Stimulated activated CD8-positive, alpha-beta memory T cell treated with anti-CD3 and anti-CD28 coated beads, Interleukin-15, amount 100 ng/mL, for 4 hours (primary cell): ENCODE measurements at places on chromosomes 2 and 18.

GRCh38 chr2:10030311-10030736 is 13.0 kb upstream of the KLF11 start:
- DNase-seq: no peak

DNA sequence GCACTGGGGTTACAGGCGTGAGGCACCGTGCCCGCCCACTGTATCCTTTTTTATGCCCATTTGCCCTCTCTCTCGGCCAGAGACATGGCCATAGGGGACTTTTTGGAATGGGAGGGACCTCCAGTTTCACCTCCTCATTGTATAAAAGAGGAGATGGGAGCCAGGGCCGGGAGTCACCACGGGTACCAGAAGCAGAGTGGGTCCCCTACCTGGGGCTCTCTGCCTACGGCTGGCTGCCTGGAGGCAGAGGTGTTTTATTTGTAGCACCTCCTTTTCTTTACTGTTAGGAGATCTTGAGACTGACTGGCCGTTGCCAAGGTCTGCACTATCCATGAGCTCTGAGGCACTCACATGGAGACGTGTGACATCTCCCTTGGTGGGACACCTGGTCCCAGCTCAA is 162.8 kb downstream of the LDLRAD4 start:
- no peak for DNase-seq

DNA sequence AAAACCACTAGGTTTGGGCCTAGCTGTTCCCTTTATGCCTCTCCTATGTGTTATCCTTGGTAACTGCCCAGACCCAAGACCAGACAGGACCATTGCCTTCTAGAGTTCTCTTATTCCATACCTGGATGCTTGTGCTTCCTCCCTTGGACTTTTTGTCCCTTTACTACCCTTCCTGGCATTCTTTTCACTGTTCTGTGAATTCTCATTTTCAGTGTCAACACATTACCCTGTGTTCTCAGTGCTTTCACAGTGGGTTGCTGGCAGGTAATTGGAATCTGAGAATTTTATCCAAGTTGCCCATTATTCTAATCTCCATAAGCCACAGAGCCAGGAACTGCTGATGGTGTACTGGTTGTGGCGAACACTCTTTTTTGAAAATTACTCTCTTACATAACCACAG is 41.7 kb downstream of the ZDBF2 start:
- DNase-seq: no peak

DNA sequence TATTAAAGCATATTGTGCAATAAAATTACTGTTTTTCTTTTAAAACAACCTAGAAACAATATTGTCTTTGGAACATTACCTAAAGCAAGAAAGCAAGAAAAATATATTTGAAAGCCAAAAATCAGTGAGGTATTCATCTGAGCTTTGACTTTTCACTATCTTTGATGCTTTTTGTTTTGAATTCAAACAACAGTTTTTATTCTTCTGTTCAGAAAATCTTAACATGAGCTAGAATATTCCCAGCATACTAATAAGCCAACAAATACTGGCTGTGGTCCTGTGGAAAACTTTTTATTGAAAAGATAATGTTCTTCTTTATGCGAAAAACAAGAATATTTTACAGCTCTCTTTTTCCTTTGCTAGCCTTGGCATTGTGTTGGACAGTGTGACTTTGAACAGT is 19.8 kb downstream of the FAM171B start:
- no peak for DNase-seq

DNA sequence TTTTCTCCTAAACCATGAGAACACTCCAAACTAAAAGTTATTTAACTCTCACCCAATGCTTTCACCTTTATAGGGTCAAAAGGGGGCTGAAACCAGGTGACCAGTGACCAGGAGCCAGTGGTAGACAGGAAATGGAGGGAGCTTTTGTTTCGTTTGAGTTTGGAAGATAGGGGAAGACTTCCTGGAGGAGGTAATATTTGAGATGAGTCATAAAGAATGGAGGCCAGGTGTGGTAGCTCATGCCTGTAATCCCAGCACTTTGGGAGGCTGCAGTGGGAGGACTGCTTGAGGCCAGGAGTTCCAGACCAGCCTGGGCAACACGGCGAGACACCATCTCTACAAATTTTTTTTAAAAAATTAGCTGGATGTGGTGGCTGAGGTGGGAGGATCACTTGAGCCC is 8.5 kb downstream of the FAM161A start:
- DNase-seq: no peak

DNA sequence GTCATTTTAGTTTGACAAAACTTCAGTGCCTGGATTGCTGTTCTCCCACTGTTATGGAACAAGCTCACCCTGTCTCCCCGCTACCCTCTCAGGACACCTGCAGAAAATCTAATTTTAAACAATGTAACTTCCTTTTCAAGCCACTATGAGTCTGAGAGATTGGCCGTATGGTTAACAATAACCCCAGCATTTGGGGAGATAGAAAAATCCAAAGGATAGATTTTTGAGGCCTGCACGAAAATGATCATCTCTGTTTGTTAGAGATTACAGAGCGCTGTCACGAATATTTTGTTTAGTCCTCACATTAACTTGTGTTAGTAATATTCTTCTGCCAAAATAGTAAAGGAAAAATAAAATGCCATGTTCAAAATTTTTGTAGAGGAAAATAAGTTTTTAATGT is 24.7 kb downstream of the CAB39 start:
- DNase-seq: no peak

DNA sequence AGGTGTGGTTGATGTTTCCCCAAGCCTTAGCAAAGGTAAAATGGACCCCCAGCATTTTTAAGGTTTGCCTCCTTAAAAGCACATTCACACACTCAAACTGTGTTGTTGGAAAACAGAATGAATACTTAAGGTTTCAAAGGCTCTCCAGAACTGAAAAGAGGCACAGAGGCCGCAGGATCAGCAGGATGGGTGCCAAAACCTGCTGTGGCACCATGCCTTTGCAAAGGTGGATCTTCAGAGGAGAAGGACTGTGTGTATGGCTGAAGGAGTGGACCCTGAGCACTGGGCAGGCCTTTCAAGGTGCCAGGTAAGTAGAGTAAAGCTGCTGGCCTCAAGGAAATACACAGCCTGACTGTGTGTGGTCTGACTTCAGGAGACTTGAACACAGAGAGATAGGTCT is 127.3 kb downstream of the XRCC5 start:
- no peak for DNase-seq

GRCh38 chr2:137888845-137889244 is 75.4 kb upstream of the HNMT start:
- no peak for DNase-seq

- no peak for DNase-seq
Measured at GRCh38 chr2:218261423-218262236, 815 bp downstream of the GPBAR1 start.

DNA sequence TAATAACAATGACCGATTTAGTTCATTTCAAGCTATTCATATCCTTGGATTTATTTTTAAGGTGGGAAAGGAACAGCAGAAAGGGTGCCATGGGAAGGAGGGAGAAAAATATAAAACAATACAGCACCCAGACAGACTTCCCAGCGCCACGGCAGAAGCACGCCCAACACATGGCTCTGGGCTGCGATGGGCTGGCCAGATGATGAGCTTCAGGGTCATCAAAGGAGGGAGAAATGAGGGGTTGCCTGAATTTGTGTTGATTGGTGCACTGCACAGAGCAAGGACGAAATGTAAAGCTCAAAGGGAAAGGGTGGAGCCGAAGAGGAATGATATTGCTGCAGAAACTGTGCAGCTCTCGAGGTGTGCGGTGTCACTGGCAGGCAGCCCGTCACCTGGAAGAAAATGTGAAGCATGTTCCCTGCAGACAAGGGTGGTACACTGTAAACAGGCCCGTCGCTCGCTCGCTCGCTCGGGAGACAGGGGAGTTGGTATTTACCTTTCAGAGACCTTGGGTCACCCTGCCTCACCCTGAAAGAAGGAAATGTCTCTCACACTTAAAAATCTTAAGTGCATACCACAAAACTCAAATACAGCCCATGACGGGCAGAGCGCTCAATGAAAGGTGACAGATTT is 195.5 kb upstream of the CTAGE1 start:
- no peak for DNase-seq

DNA sequence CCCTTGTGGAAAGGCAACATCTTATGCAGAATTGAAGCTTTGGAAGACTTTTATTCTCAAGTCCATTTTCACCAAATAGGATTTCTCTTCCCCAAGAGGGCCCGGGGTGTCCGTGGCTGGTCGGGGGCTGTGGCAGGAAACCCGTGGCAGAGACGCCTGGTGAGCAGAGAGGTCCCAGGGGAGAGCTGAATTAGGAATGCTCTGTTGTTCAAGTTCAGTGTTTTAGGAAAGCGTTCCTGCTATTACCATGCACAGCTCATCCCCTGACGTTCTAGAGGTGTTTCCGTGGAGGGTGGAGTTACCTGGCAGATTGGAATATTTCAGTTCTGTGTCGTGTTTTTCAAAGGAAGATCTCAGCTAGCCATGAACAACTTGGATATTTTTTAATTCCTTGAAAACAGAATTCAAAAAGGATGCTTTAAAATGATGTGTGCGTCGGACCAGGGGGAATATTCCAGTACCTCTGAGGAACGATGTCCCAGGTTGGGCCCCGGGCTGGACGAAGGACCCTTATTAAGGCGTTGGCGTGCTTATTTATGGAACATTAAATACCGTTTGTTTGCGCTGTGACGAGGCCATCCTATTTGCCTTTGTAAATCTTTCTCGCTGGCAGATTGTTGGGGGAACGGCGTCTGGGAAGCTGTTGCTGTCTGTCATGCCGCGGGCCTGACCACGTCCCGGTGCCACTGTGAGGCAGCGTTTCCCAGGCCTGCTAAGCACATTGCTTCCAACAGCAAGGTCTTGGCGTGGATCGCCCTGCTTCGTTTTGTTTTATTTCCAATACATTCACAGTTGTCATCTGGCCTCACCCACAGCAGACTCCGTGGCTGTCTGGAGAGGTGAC is 8.2 kb downstream of the NFATC1 start:
- DNase-seq: no peak

GRCh38 chr2:121833358-121833723 is 77.9 kb downstream of the TSN start:
- no peak for DNase-seq

- no peak for DNase-seq
Measured at GRCh38 chr2:73205611-73206010, 3.2 kb downstream of the NOTO start.

DNA sequence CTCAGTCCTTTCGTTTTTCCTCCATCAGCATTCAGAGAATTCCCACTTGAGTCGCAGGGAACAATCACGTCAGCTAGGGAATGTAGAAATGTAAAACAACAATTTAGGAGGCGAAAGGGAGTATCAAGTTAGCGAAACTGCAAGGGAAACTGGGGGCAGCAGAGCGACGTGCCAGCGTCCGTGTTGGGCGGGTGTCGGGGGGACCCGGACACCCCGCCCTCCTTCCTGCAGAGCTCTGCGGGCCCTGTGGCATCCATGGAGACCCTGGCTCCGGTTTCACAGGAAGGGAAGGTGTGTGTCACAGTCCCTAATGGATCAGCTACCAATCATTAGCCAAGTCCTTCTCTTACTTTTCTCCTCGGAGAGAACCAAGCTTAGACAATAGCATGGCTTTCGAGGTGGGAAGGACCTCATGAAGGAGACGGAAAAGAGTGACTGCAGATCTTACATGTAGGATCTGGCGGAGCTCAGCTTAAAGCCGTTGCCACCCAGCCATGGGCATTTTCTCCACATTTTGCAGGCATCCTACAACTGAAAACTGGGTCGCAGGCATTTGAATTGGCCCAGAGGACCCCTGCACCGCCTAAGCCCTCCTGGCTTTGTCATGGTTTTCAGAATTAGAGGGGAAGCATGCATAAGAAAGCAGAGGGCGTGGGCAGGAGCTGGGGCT is 33.7 kb downstream of the SOX11 start:
- DNase-seq: no peak

GRCh38 chr2:40360652-40361051 is 91.2 kb downstream of the SLC8A1 start:
- no peak for DNase-seq

GRCh38 chr2:98155291-98155690 is 68.3 kb downstream of the VWA3B start:
- no peak for DNase-seq

- DNase-seq: no peak
Measured at GRCh38 chr2:54545702-54546450, 89.7 kb downstream of the SPTBN1 start.

DNA sequence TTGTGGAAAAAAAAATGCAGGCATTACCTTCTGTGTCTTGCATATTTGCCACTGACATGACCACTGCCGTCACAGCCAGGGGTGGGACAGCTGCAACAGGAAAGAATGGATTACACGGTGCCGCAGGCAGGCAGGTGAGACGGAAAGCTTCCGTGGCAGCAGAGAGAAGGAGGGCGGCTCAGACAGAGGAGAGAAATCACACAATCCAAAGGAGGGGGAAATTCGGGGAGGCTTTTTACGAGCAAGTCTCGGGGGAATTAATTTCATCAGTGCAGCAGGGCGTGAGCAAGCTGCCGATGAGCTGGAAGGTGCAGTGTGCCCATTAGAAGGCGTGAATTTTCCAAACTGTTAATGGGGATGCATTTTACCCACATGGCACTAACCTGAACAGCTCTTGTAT is 234.8 kb upstream of the PXDN start:
- DNase-seq: no peak
